ENCODE measurements at places on chromosomes 12 and 14.
A peak's percentile ranks its signal among the peaks of the same experiment; 100 is the strongest.

GRCh38 chr12:39074063-39074462 is 168.7 kb upstream of the CPNE8 start:
- no peak for DNase-seq

DNA sequence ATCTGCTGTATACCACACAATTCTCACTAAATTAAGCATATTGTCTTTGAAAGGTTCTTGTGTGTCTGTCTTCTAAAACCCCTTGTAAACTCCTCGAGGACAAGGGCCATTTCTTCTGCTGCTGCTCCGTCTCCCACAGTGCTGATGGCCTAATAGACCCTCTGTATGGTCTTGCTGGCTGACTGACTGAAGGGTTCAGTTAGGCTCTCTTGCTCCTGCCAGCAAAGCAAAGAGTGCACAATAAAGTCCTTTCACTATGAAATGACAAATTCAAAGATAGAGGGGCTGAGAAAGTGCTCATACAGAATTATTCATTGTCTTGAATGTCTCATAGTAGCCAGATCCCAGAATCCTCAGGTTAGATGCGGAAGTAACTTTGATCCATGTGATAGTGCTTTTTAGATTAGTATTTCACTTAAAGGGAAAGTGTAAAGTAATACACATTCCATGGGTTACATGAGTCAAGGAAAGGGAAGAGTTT is 14.2 kb upstream of the RIOX1 start:
- DNase-seq = no peak

GRCh38 chr14:22900081-22900799 is 17.2 kb downstream of the REM2 start:
- DNase-seq = peak; percentile 60

DNA sequence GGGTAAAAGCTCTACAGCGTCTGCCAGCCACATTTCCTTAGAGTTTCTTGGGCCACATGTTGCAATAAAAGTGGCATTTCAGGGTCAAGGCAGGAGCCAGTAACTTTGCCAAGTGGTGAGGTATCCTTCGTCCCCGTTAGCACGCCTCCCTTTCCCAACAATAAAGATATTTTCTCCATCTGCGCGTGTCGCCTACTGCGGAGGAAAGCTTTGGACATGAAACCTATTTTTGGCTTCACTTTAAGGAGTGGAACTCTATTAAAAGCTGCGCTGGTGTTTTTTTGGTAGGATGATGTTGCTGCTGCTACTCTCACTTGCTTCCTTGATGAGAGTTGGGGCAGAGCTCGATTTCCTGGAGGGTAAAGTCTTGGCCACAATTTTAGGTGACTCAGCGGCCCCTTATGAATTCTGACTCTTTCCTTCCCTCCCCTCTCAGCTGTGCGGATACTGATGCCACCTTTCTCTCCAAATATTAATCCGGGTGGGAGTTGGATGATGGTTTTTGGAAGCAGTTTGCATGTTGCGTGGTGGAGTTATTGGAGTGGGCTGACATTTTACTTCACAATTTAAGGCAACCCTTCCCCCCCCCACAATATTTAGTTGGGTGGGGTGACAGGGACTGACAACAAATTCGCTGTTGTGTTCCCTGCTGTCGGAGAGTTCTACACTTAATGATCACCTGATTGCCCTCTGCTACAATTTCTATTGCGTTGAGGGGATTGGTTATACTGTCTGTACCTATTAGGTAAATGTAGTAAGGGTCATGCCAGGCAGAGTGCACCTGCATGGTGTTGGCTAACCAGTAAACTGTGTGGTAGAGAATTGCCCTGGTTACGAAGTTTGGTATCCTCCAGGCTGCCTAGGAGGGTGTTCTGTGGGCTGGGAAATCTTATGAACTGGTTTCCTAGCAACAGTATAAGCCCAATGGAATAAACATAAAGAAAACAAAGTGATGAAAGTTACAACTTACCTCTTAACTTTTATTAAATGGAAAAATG is 1.1 kb downstream of the CCDC91 start:
- DNase-seq = peak; percentile 70

DNA sequence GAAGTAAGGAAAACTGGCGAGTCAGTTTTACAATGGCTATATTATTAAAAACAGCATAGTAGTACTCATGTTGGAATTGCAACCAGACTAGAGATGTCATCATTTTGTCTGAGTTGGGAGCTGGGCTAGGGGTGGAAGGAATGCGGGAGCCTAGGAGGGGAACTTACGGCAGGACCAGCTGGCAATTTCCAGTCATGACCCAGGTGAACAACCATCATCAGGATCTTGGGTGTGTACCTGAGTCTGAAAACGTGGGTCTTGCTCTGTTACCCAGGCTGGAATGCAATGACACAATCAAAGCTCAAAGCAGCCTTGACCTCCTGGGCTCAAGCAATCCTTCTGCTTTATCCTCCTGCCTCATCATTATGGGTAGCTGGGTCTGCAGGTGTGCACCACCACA is 50.9 kb downstream of the ALG10B start:
- no peak for DNase-seq

- DNase-seq = no peak
Measured at GRCh38 chr14:55103971-55104954, 24.8 kb upstream of the LGALS3 start.

DNA sequence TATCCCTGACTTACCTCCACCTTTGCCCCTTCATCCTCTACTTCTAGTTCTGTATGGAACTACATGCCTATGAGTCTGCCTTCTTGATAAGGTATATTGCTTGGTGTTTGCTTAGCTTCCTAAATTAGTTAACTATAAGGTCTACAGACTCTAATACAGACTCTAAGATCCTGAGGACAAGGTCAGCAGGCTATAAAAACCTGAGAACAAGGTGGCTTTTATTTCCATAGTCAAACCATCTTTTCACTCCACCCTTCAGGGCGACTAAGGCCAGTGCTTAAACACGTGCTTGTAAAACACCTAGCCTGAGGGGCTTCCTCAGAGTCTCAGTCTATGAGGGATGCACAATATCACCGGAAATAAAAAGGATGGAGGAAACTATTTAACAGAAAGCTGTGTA is 36.1 kb upstream of the COL2A1 start:
- DNase-seq = no peak

- peak; percentile 41 for DNase-seq
Measured at GRCh38 chr12:6765634-6766581, at the start of gene PTMS. PTMS (plus strand) TSS chr12:6766363; CDS start chr12:6766706, 343 bp downstream.

- DNase-seq = no peak
Measured at GRCh38 chr14:77508249-77508648, 9.6 kb upstream of the ISM2 start.

DNA sequence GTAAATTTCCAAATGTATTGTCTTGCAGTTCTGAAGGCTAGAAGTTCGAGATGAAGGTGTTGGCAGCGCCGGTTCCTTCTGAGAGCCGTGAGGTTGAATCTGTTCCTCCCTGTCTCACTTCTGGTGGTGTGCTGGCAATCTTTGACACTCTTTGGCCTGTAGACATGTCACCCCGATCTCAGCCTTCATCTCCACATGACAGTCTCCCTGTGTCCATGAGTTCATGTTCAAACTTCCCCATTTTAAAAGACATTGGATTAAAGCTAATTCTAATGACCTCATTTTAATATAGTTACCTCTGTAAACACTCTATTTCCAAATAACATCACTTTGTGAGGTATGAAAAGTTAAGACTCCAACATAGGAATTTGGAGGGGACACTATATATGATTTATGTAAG is 4.1 kb upstream of the RBM19 start:
- DNase-seq = no peak

DNA sequence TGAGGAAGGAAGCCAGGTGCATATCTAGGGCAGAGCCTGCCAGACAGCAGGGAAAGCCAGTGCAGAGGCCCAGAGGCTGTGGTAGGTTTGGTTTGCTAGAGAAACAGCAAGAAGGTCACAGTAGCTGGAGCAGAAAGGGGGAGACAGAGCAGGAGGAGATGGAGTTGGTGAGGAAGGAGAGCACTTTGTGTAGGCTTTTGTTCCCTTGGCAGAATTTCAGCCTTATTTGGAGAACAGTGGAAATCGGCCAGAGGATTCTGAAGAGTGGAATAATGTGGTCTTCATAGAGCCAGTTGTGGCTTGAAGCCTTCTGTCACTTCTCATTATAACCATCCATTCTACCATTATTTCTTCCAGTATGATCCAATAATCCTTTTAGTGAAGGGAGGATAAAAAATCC is 212.9 kb upstream of the FAR2 start:
- no peak for DNase-seq

DNA sequence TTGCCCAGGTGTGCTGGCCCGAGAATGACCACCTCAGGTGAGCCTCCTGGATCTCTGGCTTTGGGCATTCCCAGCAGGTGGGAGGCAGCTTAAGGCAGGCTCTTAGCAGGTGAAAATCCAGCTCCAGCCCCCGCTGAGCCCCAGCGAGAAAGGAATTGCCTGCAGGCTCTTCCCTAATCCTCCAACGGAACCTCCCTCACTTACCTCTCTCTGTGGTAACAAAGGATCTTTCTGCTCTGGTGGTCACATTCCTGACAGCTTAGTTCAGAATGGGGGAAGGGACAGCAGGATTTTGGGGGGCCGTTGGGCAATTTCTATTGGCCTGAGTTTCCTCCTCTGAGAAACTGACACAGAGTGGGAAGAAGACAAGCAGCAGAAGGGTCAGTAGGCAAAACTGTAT is 116.0 kb upstream of the LHX5 start:
- no peak for DNase-seq

GRCh38 chr12:122841544-122842321 is 6.5 kb downstream of the HIP1R start:
- DNase-seq = no peak

- DNase-seq = peak; percentile 19
Measured at GRCh38 chr14:103629503-103630121, 601 bp downstream of the KLC1 start.

GRCh38 chr12:76571256-76571655 is 11.7 kb upstream of the OSBPL8 start:
- no peak for DNase-seq

DNA sequence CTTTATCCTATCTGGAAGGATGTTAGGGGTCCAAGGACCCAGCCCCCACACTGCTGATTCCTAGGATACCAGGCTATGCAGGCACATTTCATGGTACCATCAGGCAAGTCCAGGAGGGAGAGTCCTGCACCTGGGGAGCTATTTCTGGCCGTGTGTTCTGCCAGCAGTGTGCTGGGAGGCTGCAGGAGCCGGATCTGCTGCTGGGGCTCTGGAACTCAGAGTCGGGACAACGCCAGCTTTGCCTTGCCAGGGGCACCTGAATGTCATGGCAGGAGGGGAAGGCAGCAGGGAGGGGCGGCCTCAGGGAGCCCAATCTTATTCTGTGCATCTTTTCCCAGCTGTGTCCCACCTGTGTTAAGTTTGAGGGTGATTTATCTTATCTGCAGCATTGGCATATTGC is 17.8 kb downstream of the SRRM4 start:
- no peak for DNase-seq

DNA sequence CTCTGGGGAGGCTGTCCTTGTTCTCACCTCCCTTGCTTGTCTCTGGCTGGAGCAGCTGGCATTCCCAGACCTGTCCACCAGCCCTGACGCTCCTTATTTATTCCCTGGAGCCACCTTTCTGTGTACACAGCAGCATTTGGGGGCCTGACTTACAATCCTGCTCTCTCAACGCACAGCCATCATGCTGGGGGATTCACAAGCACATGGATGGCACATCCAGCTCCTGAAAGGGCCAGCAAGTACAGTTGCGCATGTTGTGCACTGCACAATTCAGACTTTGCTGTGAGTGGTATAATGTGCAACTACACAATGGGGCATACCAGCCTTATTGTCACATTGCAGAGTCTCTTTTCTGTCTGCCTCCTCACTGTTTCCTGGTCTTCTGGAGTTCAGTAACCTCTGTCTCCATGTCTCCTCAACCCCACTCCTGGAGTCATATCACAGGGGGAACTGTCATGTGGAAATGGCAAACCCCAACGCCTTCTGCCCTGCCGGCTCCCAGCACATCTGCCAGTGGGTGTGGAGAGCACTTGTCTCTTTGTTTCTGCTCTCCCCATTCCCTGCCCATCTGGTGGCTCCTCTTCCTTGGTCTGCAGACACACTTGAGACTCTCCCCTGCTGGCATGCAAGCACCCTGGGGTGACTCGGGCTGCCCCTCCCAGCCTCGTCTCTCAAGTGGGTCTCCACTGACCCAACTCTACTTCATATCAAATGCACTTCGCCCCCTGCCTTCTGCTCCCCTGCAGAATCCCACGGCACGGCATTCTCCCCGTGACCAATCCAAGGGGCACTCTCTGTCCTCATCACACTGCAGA is 41.2 kb upstream of the MEG3 start:
- no peak for DNase-seq

- DNase-seq = no peak
Measured at GRCh38 chr12:67942724-67943123, 46.5 kb upstream of the IFNG-AS1 start.

GRCh38 chr12:19397534-19397933 is 41.8 kb upstream of the AEBP2 start:
- no peak for DNase-seq

DNA sequence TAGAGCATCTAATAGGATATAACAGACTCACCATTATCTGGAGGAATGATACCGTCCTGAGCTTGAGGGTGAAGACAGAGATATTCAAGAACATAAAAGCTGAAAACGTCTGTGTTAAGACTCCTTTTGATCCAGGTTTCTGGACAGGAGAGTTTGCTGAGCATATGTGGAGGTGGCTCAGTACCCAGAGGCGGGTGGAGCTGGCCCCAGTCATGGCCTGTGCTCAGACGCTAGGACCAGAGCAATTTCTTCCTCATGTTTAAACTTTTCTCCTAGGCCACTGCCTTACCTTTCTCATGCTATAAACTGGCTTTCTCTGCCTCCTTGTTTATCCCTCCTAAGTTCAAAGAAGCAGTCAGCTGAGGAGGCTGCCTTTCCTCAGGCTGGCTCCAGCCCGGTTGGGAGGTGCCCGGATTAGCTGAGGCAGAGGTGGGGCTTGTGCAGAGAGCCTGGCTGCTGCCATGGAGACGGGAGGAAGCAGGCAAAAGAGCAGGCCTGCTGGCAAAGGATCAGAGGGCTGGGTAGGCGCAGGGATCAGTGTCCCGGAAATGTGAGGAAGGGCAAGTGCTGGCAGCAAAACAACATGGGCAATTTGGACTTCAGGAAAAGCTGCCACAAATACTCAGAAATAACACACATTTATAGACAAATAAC is 13.7 kb downstream of the COA8 start:
- DNase-seq = no peak

DNA sequence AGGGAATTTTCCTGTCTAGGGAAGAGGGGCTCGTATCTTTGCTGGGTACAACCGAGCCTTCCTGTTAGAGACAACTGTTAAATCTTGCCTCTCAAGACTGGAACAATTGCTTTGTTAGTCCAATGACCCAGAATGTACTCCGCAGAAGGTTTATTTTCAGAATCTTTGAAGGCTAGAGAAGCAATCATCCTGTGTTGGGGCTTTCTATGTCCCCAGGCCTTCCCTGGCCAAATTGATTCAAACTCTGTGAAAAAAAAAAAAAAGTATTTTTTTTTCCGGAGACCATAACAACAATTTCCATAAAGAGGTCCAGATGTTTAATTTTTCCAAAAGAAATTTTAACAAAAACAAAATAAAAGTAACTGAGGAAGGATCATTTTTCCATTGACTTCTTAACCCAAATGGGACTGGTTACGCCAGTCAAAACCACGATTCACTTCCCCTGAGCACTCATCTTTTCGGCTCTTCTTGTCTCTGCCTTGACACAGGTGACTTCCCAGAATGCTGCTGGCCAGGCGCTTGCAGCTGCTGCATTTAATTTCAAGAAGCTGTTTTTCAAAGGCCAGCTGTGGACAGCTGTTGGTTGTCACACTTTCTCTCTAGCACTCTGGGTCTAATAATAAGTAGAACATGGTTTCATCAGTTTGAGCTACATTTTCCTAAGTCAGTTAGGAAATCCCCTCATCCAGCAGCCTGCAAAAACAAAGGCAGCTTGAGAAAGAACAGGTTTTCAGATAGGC is 81.6 kb upstream of the MANSC4 start:
- DNase-seq = no peak

All from CD4-positive, alpha-beta T cell treated with Interferon alpha-2 for 1 hour (primary cell).